Activated effector memory CD4-positive, alpha-beta T cell treated with Interleukin-2 at 50 U/mL for 16 hours (primary cell): ENCODE measurements at places on chromosomes 2 and 18.

DNA sequence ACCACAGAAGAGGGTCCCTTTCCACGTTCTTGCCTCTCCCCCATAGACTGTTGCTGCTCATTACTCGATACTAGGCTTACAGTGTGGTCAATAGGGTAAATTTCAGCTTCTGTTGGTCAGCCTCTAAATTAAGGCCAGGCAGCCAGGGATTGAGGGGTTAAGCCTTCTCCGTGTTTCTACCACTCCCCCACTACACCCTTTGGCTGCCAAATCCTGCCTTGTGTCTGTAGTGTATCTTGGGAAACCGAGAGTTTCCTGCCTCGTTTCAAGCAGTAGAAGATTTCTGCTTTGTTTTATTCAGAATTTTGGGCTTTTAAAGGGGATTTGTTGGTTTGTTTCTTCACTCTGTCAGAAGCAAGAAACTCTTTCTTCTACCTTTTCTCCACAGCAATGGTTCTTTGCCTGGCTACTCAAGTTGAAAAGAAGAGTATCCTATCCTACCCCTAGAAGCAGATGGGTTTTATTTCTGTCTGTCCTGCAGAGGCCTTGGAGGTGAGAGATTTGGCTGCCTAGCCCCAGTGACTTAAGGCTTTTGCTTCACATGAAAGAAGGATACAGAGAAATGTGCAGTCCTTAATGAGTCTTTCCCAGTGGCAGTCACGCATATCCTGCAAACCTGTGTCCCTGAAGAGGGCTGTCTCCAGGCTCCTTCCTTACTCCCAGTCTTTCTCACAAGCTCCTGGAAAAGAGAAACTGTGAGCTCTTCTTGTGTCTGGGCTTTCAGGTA is 261.5 kb upstream of the TANK start:
- DNase-seq, result no peak

DNA sequence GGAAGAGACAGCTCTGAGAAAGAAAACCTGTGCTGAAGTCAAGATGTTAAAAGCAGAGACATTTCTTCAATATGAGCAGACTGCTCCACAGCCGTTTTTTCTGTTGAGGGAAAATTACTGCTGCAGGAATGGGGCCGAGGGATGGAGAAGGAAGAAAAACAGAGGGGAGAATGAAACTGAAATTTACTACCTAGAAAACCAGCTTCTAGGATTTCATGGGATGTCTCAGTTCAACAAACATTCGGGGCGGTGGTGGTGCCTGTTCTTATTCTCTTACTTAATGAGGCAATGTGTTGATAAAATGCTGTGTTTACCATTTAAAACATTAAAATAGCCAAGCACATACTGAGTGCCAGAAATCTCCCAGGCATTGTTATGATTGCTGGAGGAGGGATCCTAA is 557.1 kb upstream of the MEX3C start:
- no peak for DNase-seq

DNA sequence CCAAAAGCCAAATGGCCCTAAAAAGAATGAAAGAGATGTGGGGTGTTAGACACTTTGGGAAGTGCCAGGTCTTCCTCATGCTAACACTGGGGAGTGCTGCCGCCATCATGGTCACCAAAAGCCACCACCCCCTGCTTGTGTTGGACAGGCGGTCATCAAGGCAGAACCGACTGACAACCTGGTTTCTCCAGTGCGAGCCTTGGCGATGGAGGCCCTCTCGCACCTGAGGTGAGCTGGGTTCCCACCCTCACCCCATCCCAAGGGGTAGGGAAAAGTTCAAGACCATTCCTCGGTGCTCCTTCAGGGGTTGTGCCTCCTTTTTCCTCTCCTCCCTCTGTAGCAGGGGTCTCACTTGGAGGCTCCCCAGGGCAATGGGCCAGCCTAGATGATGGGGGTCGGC is 33.6 kb downstream of the MROH2A start:
- DNase-seq, result no peak

DNA sequence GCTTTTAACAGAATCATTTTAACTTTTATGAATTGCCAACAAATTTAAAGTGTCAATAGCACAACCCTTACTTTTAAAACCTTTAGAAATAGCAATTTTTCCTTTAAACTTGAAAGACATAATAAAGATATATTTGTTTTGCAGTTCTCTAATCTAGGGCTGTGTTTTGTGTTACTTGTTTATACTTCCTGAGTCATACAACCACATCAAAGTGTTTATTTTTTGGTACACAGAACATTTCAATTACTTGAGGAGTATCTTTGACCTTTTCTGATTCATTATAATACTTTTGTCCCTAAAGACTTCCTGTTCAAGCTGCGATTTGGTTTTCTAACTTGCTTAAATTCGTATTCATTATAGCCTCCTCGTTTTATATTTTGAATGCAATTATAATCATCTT is 21.8 kb downstream of the TYW5 start:
- no peak for DNase-seq

DNA sequence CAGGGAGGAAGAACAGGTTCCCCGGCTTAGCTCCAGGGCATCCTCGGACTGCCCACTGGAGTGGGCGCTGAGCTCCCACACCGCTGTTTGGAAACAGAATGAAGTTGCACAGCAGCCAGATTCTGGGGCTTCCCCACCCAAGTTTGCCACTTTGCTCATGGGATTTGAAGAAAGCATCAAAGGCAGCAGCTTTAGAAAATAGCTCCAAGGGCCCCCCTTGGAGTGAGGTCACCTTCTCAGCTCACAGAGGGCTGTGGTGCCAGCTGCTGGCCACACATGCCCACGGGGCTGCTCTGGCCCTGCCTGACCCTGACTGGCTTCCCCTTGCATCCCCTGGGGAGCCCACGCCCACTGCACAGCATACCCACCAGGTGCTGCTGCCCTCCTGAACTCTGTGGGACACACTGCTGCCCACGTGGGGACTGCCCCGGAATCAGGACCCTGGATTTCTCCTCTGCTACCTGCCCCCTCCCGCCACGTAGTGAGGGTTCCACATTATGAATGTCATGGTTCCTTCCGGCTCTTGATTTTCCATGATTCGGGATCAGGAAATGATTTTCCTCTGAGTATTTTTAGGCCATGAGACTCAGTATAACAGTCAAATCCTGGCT is 70.3 kb downstream of the TGOLN2 start:
- no peak for DNase-seq

DNA sequence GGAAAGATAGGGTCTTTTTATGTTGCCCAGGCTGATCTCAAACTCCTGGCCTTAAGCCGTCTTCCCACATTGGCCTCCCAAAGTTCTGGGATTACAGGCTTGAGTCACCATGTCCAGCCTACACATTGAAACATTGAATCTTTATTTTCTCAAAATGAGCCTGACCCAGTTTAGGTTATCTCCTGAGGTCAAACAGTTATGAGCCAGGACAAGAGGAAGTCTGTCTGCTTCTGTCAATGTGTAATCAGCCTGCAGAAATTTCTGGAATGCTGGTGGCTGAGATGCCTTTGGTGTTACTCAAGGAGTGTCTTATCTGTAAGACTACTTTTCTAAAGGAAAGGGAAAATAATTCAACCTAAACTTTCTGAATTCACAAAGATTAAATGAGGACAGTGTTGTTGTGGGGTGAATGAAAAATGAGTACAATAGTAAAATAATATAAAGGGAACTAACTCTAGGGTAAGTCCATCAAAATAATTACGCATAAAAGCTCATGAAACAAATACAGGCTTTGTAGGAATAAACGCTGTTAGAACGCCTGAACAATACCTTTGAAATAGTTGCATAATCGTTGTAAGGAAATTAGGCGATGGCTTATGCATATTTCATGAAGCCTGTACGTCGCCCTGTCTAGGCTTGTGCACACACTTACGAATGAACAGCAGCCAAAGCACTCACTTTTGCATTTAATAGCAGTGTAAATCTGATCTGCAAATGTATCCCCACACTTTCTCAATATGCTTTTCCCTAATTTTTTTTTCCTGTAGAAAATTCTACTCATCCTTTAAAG is 260.8 kb downstream of the RDH14 start:
- no peak for DNase-seq

- DNase-seq, result no peak
Measured at GRCh38 chr2:114684403-114684802, 242.0 kb downstream of the DPP10 start.

- no peak for DNase-seq
Measured at GRCh38 chr18:26768385-26768784, 97.1 kb downstream of the AQP4 start.

DNA sequence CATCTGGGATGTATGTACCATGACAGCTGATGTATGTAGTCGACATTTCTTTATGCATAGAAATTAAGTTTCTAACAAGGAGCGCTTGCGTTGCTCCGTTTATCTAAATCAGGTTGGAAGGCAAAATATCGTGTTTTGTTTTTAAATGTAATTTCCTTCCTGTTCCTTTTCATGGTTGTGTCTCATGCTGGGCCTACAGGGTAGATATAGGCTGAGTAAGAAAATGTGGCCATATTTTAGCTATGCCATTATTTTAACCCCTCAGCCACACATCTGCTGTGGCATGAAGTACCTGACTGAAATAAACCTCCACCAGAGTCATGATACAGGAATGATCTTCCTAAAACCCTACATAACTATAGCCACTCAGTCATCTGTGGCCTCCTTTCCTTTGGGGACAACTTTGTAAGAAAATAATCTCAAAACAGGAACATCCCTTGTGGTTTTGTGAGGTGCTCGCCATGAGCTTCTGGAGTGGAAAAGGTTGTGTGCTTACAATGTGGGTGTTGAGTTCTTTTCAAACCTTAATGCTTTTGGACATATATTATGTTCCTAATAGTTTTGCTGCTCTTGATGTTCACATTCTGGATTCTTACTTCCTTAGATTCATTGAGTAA is 214.3 kb downstream of the FAM210A start:
- no peak for DNase-seq

DNA sequence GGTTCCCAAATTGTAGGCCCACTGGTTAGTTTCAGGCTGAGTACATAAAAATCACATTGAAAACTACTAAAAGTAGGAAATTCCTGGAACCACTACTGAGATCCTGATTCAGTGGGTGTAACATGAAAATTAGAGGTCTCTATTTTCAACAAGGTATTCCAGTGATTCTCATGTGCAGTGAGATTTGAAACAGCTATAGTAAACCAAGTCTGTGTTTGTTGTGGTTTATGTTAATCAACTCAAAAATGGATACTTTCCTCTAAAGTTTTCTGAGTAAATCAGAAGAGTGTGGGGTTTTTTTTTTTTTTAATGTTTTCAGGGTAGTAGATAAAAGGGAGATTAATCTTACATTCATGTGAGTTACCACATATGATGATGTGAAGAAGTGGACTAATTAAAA is 42.4 kb upstream of the LIMS1 start:
- DNase-seq, result no peak

DNA sequence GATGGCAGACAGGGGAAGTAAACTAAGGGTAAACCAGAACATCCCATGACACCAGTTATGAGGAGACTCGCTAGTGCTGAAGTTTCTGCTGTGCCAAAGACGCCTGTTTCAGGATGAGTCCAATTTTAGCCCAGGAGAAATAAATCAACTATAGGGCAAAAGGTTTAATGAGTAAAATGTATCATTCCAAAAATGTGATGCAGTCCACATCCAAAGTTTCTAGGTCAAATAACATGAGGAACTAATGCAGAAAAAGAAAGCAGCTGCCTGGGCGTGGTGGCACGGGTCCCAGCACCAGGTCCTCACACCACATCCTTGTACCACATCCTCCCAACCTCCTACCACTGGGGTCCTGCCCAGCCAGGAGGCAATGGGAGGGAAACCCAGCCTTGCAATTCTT is 126.9 kb upstream of the CTAGE1 start:
- DNase-seq, result no peak

- DNase-seq, result no peak
Measured at GRCh38 chr2:231176066-231176465, 22.4 kb upstream of the ARMC9 start.

- DNase-seq, result no peak
Measured at GRCh38 chr2:234952270-234953115, 676 bp downstream of the SH3BP4 start.

DNA sequence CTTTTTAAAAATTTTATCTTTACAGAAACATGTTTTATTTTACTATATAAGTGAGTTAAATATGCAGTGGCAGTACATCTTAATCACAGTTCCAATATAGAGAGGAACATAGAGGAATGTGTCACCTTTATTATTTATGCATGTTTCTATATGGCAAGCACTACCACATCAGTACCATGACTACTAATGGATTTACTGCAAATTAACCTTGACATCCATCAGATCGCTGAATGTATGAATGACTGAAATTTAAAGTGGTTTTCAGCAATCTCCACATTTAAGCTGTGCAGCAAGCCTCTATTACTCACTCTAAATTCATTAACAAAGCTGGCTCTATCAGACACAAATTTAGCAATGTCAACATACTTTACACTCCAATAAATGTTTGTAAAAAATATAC is 790.6 kb downstream of the NRXN1 start:
- no peak for DNase-seq

GRCh38 chr18:51617167-51617566 is 419.7 kb upstream of the MEX3C start:
- no peak for DNase-seq

GRCh38 chr2:58006952-58007284 is 39.7 kb upstream of the VRK2 start:
- DNase-seq, result no peak
